ENCODE measurements at places on chromosomes 2 and 18. TPM values are rescaled to one million over a fixed set of nuclear protein-coding genes. Genes with fewer than 3 reads are reported as not detected.

Gene SULT1C4
- not detected for total RNA-seq

DNA sequence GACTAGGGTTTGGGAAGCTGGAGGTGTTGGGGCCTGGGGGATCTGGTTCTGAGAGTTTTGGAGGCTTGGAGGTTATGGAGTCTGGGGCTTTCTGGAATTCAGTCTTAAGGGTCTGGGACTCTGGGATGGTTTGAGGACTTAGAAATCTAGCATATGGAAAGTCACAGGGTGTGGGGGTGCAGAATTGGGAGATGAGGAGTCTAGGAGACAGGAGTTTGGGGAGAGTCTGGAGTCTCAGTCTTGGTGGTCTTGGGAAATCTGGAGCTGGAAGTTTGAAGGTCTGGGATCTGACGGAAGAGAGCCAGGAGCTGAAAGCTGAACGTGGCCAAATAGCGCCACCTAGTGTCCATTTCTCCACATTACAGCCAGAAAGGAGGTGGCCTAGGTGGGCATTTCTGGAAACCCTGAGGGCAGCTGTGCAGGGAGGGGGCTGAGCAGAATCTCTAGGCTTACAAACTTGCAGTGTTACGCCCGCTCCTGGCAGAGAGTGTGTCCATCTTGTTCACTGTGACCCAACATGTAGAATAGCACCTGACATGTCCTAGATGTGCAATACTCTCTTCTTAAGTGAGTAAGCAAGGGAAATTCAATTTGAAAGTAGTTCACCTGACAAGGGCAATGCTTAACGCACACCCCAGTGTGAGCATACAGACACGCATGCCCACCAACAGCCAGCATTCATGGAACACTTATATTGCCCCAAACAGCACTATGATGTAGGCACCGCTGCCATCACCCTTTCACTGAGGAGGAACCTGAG, 204.8 kb downstream of the TFCP2L1 start:
- H3K27ac ChIP-seq, result no peak overlapping the region
- H3K4me3 ChIP-seq, result no peak overlapping the region
- peaks cover 7% of the 10 kb centered on the region for H3K27me3 ChIP-seq
- H3K4me1 ChIP-seq, result no peaks in the 10 kb centered on the region
- no peaks in the 10 kb centered on the region for H3K36me3 ChIP-seq

Gene CNRIP1
- not detected for total RNA-seq

- no peak overlapping the region for H3K4me3 ChIP-seq
- peaks cover 12% of the 10 kb centered on the region for H3K27me3 ChIP-seq
- H3K36me3 ChIP-seq, result no peaks in the 10 kb centered on the region
- peaks cover 4% of the 10 kb centered on the region for H3K4me1 ChIP-seq
Measured at GRCh38 chr18:9683418-9684396, 24.4 kb upstream of the RAB31 start.

- H3K27me3 ChIP-seq, result peaks cover 24% of the 10 kb centered on the region
- H3K4me3 ChIP-seq, result no peak overlapping the region
- DNase-seq, result no peak
- H3K27ac ChIP-seq, result no peak overlapping the region
- peaks cover 11% of the 10 kb centered on the region for H3K4me1 ChIP-seq
Measured at GRCh38 chr2:28512607-28512965, 16.7 kb downstream of the PLB1 start.
